ENCODE measurements at places on chromosomes 1 and 21.

GRCh38 chr1:116900471-116901365, 9.0 kb upstream of the PTGFRN start:
- no peak for DNase-seq

DNA sequence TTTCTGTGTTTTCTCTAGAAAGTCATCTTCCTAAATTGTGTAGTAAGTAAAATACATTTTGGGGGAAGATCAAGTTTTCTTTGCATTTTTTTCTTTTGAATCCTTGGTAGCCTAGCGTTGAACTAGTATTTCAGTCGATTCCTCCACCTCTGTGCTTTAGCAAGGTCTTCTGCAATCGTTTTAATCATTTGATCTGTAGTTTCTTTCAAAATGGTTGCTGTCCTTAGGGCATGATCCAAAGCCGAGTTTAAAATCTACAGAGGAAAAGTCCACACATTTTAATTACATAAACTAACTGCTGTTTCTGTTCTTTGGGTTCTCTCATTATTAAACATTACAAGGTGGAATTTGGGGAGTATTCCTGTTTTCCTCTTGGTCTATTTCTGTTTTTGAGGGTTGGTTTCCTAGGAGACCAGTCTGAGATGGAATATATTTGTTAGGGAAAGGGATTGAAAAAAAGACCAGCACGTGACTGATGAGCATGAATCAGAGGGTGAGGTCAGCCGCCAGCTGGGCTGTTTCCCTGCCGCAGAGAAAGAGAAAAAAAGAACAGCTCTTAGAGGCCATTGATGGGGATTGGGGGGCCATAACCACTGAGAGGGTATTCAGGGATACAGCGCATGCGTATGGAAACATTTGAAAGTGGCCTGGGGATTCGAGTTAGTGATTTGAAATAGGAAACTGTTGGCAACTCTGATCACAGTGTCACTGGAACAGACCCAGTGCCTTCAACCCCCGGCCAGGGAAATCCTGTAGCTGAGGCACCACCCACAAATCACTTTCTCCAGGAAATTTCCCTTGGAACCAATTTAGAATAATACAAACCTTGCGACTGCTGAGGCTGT, 40.6 kb downstream of the AKNAD1 start:
- DNase-seq = peak; percentile 8

GRCh38 chr1:160096274-160097116, 1.9 kb downstream of the IGSF8 start:
- peak; percentile 18 for DNase-seq

- DNase-seq = no peak
These were observed 165.8 kb downstream of the PAPPA2 start for GRCh38 chr1:176628775-176629174.

DNA sequence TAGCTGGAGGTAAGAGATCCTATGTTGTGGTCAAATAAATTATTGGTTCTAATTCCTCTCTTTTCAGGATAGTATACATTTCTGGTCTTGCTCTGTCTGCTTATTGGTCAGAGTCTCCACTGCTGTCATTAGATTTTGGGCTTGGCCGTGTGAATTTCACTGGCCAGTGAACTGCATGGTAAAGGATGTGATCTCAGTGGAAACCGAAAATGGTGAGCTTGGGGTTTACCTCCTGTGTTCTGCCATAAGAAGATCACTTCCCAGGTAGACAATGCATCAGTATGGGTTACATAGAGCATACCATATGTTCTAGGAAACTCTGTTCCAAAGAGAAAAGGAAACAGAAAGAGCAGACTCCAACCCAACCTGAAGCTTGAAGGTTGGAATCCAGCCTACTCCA, 1123.3 kb upstream of the B3GALT2 start:
- no peak for DNase-seq

GRCh38 chr1:155226910-155227260, 18.4 kb downstream of the MTX1 start:
- DNase-seq = peak; percentile 47

- no peak for DNase-seq
These were observed 35.6 kb upstream of the KCNA3 start for GRCh38 chr1:110710314-110710713.

- DNase-seq = no peak
These were observed 72.5 kb downstream of the RPS6KC1 start for GRCh38 chr1:213123536-213123935.

DNA sequence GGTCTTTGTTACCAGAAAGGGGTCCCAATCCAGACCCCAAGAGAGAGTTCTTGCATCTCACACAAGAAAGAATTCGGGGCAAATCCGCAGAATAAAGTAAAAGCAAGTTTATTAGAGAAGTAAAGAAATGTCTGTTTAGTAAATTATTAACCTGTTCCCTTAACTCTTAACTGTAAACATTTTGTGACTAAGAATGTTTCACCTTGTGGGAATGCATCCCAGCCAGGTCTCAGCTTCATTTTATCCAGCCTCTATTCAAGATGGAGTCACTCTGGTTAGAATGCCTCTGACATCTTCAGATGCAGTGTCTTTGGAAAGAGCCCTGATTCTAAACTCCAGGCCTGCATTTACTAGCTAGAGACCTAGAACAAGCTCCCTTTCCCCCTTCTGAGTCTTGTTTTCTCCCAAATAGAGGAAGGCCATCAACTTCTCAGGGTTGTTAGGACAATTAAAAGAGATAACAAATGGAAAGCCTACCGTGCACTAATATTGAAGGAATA, 4.5 kb upstream of the FABP3 start:
- no peak for DNase-seq

- no peak for DNase-seq
These were observed 4.8 kb upstream of the GBP2 start for GRCh38 chr1:89130716-89131115.

- DNase-seq = no peak
These were observed 6.1 kb downstream of the DFFB start for GRCh38 chr1:3863231-3863935.

DNA sequence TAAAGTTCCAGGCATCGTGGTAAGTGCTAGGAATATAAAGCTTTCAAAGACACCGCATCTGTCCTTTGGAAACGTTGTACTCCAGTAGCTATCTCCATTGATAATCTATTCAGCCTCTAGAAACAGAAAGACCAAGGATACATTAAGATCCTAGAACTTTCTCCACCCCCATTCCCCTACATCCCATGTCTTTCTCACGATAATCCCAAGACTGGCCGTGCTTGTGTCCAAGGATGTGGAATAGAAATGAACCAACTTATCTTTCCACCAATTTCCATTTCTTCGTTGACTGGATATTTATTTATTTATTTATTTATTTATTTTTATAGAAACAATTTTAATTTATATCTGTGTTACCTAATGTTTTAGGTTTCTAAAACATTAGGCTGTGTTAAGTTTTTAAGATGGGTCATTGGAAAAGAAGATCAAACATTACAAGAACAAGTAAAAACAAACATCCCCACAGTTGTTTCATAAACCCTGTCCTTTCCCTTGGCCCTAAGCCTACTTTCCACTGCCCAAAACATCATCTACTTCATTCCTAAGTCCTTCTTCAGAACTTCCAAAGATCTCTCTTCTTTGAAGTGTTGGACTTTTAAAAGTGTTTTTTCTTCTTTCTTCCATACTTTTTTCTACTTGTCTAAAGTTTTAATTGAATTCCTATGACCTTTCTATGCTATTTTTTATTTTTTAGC, 39.7 kb downstream of the LRRC8C start:
- DNase-seq = no peak

- no peak for DNase-seq
These were observed 12.3 kb downstream of the PATJ start for GRCh38 chr1:61754545-61754944.

DNA sequence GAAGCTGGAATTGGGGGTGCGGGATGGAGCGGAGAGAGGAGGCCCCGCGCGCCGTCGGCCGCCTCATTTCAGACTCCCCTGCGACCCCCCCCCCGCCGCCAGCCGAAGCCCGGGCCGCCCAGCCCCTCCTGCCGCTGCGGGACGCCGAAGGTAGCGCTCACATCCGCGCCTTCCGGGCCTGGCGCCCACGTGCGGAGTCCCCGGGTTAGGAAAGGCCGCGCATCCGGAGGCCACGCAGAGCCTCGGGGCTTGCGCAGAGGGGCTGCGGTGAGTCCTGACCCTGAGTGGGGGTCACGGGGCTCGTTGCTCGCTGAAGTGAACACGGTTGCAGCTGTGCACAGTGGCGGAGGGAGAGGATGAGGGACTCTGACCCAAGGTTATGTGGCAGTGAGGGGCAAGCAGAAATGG, 552 bp upstream of the ZNF496 start:
- peak; percentile 10 for DNase-seq

- DNase-seq = no peak
These were observed 17.7 kb upstream of the PIK3R3 start for GRCh38 chr1:46150085-46150484.

GRCh38 chr21:25845729-25846256, 111.0 kb downstream of the GABPA start:
- no peak for DNase-seq

Data from MV-4-11 (cell line).